HFFc6 (cell line): ENCODE measurements at places on chromosomes 3 and 15. TPM values are rescaled to one million over a fixed set of nuclear protein-coding genes. Genes with fewer than 3 reads are reported as not detected.

Gene FANCD2OS
- not detected in 3 replicates for total RNA-seq

Gene IGDCC3
- not detected in 3 replicates for total RNA-seq

Gene SEMA6D
- 1.8 to 3.0 TPM (median 2.6 TPM) in 3 replicates for total RNA-seq

Gene CCR1
- total RNA-seq: not detected in 3 replicates

DNA sequence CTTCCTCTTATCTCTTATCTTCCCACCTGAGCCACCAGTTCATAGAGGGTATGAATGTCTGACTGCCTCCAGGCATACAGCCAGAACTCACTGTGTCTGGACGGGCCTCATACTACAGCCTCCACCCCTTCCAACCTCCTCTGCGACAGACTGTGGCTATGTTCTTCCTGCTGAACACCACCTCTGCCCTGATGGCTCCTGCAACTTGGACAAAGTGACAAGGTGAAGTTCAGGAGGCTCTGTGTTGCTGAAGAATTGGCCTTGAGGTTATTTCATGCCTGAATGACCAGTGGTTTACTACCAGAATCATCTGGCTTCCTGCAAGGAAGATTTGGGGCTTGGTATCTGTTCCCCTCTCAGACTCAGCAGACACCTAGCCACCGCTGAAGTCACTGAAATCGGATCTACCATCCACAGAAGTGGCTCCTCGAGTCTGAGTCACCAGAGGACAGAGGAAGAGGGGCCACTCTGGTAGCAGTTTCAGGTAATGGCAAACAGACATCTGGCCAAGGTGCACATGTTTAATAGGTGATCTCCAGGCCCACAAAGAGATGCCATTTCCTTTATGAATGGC is 14.2 kb upstream of the ULK3 start:
- no peak overlapping the region for H3K4me3 ChIP-seq
- no peaks in the 10 kb centered on the region; the same call in 1 of the 2 replicates for H3K4me1 ChIP-seq
- H3K36me3 ChIP-seq: no peaks in the 10 kb centered on the region
- H3K27ac ChIP-seq: no peak overlapping the region
- no peaks in the 10 kb centered on the region for H3K27me3 ChIP-seq

DNA sequence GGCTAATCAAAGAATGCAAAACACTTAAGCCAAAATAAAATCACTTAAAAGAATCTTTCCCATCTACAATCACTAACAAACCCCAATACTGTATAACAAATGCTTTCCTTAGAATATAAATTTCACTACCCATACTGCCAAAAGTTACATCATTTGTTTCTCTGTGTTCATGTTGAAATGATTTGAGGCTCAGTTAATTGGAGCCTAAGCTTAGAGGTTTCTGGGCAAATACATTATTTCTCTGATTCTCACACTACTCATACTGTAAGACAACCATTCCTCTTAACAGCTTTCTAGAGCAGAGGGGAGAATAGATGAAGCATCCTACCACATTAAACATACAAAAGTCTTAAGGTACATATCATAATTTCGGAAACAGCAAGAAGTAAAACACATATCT is 2.1 kb downstream of the RIOX2 start:
- no peak overlapping the region for H3K27ac ChIP-seq
- DNase-seq: no peak
- peaks cover 40% of the 10 kb centered on the region for H3K4me1 ChIP-seq
- H3K27me3 ChIP-seq: peaks cover 1% of the 10 kb centered on the region; the same call in 1 of the 2 replicates

DNA sequence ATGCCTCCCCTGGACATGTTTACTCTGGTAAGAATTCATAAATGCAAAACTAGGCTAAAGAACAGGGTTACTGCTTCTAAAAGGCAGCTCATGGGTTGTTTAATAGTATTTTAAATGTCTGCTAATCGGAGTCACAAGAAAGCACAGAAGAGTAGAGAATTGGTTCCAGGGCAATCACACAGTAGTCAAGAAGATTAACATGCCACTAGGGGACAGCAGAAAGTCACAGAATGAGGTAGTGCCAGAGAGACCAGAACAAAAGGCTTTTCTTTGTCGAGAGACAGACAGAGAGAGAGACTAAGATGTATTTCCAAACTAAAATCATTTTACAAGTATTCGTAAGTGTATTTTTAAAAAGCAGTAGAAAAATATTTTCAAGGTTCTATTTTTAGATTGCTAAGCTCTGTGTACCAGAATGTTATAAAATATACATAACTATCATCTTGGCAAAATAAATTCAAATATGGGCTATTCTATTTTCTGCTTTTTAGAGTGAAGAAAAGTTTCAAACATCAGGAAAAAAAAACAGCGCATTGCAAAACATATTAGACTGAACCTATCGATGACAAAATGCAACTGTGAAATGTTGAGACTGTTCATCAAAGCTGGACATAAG is 78.3 kb upstream of the CDIN1 start:
- DNase-seq: peak; percentile 68
- H3K4me1 ChIP-seq: peaks cover 55% of the 10 kb centered on the region
- H3K27ac ChIP-seq: peak overlapping the region; percentile 56
- H3K4me3 ChIP-seq: no peak overlapping the region

GRCh38 chr15:74453925-74454763 is 6.8 kb downstream of the UBL7 start:
- H3K4me1 ChIP-seq: peaks cover 7% of the 10 kb centered on the region
- H3K4me3 ChIP-seq: no peak overlapping the region
- DNase-seq: no peak

DNA sequence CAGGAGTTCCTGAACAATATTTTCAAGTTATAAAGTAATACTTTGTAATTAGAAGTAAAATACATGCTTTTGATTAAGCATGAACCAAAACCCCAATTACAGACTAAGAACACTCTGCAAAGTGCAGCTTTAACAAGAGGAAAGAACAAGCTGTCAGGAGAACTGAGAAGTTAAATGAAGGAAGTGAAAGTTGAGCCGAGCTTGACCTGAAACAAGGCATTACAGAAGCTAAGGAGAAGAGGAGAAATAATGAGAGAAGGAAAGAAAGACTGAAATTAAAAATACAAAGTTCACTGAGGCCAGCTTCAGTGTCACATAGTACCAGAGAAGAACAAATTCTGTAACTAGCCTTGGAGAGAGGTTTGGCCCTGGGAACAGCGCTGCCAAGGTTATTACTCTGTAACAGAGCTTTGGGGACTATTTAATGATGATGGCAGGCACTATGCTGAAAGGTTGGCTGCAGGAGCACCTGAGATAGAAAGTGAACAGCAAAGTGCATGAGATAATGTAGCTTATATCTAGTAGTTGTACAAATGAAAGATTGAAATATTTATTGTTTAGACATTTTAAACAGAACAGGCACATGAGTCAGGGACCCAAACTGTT is 241.9 kb upstream of the PEX5L start:
- no peaks in the 10 kb centered on the region for H3K36me3 ChIP-seq
- peak overlapping the region; percentile 78 for H3K27ac ChIP-seq
- H3K4me1 ChIP-seq: peaks cover 79% of the 10 kb centered on the region
- H3K4me3 ChIP-seq: peak overlapping the region; percentile 18; the same call in 1 of the 2 replicates
- no peak for DNase-seq

DNA sequence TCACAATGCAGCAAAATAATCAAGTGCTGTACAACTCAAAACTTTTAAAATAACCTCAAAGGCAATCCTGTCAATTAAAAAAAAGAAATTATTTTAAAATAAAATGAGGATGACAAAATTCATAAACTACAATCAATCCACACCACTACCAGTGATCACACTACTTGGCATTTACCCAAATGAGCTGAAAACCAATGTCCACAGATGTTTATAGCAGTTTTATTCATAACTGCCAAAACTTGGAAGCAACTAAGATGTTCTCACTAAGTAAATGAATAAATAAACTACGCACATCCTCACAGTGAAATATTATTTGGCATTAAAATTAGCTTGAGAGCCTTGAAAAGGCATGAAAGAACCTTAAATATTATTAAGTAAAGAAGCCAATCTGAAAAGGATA is 121.3 kb downstream of the STAG1 start:
- H3K4me3 ChIP-seq: no peak overlapping the region
- no peaks in the 10 kb centered on the region for H3K27me3 ChIP-seq
- no peak for DNase-seq
- H3K27ac ChIP-seq: no peak overlapping the region
- H3K36me3 ChIP-seq: peaks cover 18% of the 10 kb centered on the region

DNA sequence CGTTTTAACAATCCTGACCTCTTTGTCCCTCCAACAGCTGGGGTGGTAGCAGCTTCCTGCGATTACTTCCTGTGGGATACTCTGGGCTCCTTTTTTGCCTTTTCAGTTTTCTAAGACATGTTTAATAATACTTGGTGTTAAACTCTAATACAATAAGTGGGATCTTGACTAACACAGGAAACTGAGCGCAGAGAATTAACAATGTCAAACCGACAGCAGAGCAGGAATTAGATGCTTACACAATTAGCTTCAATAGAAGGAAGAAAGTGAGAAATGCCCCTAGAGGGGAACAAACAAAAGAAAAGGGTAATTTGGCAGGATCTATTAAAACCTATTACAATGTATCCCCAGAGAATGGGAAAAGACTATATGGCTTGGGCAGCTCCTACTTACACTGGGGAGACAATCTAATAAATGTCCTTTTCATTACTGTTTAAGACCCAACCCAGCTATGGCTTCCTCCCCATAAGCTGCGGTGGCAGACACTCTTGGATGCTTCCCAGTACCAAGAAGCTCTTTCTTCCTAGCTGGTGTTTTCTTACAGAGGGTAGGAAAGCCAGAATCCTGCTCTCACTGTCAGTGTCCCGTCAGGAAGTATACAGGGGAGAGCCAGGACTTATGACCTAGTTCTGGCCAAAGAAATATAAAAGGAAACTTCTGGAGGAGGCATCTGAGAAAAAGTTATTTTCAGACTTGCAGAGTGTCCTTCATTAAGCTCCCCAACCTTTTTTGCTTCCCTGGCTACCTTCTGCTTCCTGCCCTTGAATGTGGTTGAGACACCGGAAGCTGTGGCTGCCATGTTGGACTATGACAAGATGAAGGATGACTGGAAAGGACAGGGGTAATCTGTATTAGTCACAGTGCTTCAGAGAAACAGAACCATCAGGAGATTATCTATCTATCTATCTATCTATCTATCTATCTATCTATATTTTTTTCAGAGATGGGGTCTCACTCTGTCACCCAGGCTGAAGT is 194.1 kb upstream of the KBTBD8 start:
- H3K4me1 ChIP-seq: no peaks in the 10 kb centered on the region; the same call in 1 of the 2 replicates
- peaks cover 2% of the 10 kb centered on the region for H3K27me3 ChIP-seq
- H3K36me3 ChIP-seq: no peaks in the 10 kb centered on the region
- no peak overlapping the region for H3K4me3 ChIP-seq

DNA sequence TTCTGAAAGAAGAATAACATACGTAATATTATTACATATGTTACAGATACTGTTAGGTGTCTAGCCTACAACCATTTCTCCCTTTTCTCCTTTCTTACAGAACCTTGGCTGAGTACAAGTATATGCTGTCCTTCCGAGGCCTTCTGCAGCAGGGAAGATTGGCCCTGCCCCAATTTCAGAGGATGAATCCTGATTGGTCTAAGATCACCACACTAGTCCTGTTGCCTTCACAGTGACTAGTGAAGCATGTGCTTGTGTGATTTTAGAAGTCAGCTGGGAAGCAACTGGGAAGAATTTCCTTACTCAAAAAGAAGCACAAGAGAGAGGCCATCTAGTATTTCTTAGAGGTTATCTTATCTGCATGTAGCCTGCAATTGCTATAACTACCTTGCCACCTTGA is 30.6 kb upstream of the MECOM start:
- H3K36me3 ChIP-seq: no peaks in the 10 kb centered on the region
- no peaks in the 10 kb centered on the region for H3K4me1 ChIP-seq
- no peak overlapping the region for H3K27ac ChIP-seq
- H3K4me3 ChIP-seq: no peak overlapping the region

- H3K4me3 ChIP-seq: no peak overlapping the region
- H3K27ac ChIP-seq: no peak overlapping the region
- H3K27me3 ChIP-seq: peaks cover 20% of the 10 kb centered on the region
- DNase-seq: no peak
These were observed 158.8 kb downstream of the KLF13 start for GRCh38 chr15:31485431-31485830.

DNA sequence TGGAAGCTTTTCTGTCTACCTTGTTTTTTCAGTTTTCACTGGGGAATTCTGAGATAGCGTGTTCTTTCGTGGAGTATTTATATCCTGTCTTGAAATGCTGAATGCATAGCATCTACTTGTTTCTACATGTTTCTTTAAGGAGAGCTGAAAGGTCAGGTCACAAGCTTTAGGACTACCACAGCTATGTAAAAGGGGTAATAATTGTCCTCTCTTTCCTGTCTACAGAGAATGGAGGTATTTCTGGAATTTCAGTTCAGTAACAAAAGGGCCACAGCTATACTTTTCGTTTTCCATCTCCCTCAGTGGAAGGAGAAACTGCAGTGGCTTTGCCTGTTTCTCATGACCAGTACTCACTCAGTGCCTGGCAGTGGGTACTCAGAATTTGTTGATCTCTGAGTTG is 4.7 kb downstream of the INAFM2 start:
- H3K4me3 ChIP-seq: peak overlapping the region; percentile 7
- DNase-seq: peak; percentile 19
- H3K4me1 ChIP-seq: peaks cover 68% of the 10 kb centered on the region

DNA sequence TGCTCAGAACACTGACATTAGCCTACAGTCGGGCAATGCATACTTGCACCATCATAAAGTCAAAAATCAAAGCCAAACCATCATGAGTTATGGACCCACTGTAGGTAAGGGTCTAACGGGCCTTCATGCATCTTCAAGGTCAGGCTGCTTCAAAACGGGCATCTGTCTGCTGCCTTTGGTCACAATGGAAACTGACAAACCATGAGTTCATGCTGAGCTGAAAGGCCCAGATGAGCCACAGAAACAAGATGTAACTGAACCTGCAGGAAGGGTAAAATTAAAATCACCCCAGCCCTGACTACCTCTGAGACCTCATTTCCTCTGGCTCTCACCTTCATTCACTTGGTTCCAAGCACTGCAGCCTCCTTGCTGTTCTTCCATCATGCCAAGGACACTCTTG is 143.8 kb downstream of the ERC2 start:
- H3K4me3 ChIP-seq: no peak overlapping the region
- no peak for DNase-seq
- no peaks in the 10 kb centered on the region for H3K4me1 ChIP-seq
- no peaks in the 10 kb centered on the region for H3K36me3 ChIP-seq
- no peak overlapping the region for H3K27ac ChIP-seq
- no peaks in the 10 kb centered on the region for H3K27me3 ChIP-seq

- H3K36me3 ChIP-seq: 0 out of 2 replicates have a peak, but pooled peaks cover 5% of the 10 kb centered on the region
- H3K27ac ChIP-seq: no peak overlapping the region
- DNase-seq: no peak
- no peak overlapping the region for H3K4me3 ChIP-seq
These were observed 46.9 kb downstream of the SENP2 start for GRCh38 chr3:185632996-185633395.

DNA sequence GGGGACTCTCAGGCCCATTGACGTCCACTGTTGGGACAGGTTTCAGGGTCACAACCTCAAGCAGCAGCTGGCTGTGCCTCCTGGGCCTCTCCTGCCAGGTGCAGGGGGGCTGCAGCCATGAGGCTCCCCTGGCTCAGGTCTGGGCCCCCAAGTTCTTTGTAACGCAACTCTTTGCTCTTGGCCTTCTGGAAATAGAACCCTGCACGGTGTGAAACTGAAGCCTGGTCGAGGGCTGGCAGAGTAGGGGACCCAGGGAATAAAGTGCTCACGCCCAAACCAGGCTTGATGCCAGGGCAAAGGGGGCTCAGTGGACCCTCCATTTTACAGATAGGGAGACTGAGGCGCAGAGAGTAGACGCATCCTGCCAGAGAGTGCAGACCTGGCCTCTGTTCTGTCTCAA is 771 bp downstream of the CALML4 start:
- DNase-seq: no peak
- H3K4me1 ChIP-seq: no peaks in the 10 kb centered on the region
- H3K4me3 ChIP-seq: no peak overlapping the region
- H3K27me3 ChIP-seq: peaks cover 3% of the 10 kb centered on the region
